T-helper 17 cell (primary cell): ENCODE measurements at places on chromosomes 7 and 10.

DNA sequence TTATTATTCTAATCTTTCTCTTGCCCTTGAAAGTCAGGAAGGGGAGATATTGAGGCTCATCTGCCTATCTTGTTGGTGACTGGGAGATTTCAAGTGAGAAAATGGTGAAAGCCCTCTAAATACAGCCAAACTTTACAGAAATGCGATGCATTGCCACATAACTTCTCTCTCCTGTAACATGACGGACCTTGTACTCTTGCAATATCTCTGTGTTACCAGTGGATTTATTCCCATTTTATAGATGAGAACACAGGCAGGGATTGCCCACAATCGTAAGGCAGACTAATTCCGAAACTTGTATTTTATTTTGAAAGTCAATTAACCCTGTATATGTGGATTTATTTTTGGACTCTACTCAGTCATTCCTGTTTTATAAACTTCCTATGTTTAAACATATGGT lies 57.3 kb upstream of the MPP7 start:
- no peak for DNase-seq

GRCh38 chr7:3309140-3309539 lies 8.1 kb downstream of the SDK1 start:
- no peak for DNase-seq

DNA sequence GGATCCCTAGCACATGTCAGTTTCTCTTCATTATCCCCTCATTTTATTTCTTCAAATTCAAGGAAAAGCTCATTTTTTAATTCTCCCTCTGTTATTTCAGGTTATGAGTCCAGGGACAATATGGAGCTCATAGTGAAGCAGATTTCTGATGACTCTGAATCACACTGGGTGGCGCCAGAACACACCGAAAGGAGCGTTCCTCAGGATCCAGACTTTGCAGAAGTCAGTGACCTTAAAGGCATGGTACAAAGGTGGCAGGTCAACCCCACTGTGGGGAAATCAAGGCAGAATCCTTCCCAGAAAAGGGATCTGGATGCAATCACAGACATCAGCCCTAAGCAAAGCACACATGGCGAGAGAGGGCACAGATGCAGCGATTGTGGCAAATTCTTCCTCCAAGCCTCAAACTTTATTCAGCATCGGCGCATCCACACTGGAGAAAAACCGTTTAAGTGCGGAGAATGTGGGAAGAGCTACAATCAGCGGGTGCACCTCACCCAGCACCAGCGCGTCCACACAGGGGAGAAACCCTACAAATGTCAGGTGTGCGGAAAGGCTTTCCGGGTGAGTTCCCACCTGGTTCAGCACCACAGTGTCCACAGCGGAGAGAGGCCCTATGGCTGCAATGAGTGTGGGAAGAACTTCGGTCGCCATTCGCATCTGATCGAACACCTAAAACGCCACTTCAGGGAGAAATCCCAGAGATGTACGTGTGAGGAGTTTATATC lies 21.4 kb downstream of the ZKSCAN5 start:
- DNase-seq = no peak

DNA sequence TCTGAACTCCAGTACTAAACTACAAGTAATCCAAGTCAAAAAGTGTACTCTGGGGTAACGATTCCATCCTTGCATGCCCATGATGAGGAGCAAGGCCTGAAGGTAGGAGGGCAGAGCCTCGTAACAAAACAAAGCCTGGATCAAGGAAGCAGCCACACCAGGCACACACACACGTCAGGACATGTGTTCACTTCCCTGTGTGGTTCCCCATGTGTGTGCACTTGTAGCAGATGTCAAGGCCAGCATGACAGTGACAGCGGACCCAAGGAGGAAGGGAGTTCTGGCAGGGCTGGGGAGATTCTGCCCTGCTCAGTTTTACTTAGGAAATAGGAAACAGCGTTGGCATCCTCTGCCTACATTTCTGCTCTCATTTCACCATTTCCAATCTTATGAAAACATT lies 92.8 kb downstream of the ALOX5 start:
- DNase-seq = no peak
